ENCODE measurements at places on chromosomes 1 and 21.

GRCh38 chr1:79532555-79532954 is 526.0 kb upstream of the ADGRL4 start:
- no peak for DNase-seq

GRCh38 chr1:89810302-89810701 is 10.5 kb upstream of the LRRC8D start:
- DNase-seq = no peak

GRCh38 chr1:1539310-1540089 is 924 bp downstream of the TMEM240 start:
- DNase-seq = no peak

DNA sequence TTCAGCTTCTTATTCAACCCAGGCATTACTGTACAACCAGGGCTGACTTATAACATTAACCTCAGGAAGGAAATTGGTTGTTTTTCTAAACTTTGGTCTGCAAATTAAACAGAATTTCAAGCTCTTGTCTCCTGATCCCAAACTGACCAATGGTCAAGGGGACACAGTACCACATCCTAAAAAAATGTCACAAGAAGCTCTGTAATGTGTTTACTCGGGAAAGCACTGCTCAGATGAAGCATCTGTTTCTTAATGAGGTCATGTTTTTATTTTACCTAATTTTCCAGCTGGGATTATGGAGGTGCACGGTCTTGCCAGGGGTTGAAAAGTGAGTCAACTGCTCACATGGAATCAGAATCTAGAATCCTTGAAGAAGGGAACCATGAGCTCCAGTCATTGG is 18.7 kb downstream of the ADAMTS5 start:
- DNase-seq = no peak

DNA sequence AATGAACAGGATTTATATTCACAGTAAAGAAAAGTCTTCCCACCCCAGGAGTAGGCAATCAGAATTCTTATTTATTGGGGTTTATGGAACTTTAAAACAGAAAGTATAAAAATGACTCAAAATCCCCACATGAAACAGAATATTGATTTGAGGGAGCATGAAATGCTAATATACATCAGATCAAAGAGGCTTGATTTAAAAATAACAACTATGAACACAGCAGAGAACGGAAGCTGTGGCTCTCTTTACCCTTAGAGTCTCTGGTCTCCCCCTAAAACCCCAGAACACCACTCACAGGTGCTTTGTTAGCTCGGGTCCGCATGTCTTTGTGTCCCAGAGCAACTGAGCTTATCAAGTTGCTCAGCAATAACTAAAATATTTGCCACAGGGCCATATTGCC is 31.2 kb upstream of the FASLG start:
- DNase-seq = no peak

GRCh38 chr1:157196245-157196543 is 58.0 kb upstream of the ETV3 start:
- no peak for DNase-seq

- no peak for DNase-seq
Observed at GRCh38 chr1:89518221-89518631, 6.4 kb upstream of the LRRC8B start.

DNA sequence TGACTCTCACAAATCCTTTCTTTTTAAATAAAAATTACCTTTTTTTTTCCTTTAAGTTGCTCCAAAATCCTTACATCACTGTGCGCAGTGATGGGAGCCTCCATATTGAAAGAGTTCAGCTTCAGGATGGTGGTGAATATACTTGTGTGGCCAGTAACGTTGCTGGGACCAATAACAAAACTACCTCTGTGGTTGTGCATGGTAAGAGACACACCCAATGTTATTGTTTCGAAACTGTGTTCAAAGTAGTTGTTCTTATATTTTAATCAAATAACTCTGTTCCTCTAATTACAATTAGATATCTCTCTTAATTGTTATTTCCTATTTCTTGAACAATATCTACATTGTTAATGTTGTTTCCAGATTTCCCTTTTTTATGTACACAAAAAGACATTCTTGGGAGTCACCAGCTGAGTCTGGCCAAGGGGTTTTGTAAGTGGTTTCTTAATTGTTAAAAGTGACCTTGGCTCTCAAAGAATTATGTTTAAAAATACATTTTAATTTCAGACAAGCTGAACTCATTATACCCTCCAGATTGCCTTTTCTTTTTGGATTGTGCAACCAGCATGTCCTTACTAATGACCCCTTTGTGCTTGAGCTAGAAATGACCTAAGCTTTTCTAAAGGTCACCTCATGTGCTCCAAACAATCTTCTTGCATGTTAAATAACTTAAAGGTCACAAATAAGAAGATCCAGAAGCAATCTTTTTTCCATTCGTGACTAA is 250.1 kb downstream of the HMCN1 start:
- no peak for DNase-seq

GRCh38 chr1:159054427-159054826 is 22.1 kb downstream of the AIM2 start:
- DNase-seq = no peak

- no peak for DNase-seq
Observed at GRCh38 chr1:193411714-193412113, 225.3 kb upstream of the B3GALT2 start.

DNA sequence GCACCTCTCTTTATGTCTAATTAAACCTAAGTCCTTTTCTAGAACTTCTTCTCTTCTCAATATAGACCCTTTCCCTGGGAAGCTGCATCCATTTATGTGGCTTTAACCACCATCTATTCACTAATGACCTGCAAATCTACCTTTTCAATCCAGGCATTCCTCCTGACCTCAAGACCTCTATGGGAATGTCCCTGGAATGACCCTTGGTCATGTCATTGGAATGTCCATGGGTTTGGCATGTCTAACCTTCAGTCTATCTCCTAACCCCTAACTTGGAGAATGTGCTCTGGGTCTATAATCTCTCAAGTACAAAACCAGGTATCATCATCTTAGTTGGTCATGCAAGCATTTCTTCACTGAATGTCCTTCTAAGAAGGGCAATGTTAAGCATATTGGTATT is 196.1 kb downstream of the KCNH1 start:
- DNase-seq = no peak

DNA sequence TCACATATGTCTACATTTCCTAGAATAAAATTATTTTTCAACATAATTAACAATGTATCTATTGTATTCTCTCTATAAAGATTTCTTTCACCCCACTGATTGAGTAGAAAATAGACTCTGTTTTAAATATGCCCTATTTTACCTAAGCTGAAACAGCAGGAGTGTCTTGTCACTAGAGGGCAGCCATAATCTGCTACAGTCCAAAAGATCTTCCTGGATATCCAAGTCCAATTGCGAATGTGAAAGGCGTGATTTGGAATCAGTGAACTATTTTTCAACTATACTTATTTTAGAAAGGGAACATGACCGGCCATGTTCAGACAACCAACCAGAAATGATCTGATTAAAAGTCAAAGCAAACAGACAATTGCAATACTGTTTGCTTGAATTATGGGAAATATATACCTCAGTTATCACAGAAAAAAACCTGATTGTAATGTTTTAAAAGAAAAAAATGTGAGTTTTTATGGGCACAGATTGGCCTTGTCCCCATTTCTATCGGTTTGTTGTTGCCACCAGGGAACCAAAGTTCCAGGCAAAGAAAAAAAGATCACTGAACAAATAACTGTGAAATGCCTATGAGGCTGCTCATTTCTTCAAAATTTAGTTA is 1211.0 kb upstream of the ADGRL4 start:
- no peak for DNase-seq

- DNase-seq = no peak
Observed at GRCh38 chr1:3433596-3434320, 20.7 kb upstream of the ARHGEF16 start.

GRCh38 chr1:87061742-87062156 is 147.3 kb downstream of the HS2ST1 start:
- no peak for DNase-seq

DNA sequence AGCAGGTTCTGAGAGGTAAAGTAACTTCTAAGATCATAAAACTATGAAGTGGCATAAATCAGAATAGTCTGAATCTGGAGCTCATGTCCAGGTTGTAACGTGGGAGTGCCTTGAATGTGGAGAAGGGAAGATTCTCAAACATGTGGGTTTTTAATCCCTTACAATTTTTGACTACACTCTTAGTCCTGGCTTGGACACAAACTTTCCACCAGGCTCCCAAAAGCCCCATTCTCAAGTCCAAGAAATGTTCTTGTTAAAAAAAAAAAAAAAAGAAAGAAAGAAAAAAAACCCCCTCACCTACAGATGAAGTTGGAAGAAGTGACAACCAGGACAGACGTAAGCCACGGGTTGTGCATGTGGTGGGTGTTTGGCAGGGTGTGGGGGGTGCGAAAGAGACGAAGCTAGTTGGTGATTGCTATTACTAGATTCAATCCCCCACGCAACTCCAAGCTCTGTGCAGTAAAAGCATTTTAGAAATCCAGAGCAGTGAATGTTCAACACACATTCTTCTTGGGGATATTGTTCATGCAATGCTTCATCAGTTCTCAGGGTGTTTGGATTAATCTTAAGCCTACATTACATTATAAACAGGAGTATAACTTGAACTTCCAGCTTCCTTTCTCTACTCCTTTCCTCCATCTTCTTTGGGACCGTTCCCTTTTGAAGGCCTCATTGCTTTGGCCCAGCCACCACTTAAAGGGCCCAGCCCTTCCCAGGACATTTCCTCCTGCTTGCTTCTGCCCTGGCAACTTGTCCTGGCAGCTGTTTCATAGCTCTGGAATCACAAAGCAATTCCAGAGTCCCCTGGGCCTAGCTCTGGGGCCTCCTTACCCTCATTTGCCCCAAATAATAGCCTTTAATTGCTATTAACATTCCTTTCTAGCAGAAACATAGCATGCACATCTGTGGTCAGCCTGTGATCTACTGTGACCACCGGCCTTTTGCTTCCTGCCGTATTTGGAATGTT is 41.8 kb downstream of the PHC2 start:
- no peak for DNase-seq

GRCh38 chr1:194829492-194829891 is 1643.1 kb upstream of the B3GALT2 start:
- no peak for DNase-seq

- no peak for DNase-seq
Observed at GRCh38 chr1:37667023-37667671, 25.2 kb upstream of the CDCA8 start.

DNA sequence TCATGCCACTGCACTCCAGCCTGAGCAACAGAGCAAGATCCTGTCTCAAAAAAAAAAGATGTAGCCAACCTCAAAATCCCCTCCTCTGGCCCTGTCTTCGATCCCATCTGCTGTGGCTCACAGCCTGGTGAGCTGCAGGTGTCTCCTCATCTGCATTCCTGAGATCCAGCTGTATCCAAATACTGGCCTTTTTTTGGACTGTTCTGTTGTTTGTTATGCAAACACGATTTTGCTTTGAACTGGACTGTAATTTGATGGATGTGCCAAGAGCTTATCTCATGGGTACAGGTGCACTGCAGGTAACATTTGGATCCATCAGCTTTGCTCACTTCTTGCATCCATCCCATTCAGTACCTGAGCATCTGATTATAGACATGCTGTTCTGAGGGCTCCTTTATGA is 14.1 kb upstream of the FAM43B start:
- DNase-seq = no peak

DNA sequence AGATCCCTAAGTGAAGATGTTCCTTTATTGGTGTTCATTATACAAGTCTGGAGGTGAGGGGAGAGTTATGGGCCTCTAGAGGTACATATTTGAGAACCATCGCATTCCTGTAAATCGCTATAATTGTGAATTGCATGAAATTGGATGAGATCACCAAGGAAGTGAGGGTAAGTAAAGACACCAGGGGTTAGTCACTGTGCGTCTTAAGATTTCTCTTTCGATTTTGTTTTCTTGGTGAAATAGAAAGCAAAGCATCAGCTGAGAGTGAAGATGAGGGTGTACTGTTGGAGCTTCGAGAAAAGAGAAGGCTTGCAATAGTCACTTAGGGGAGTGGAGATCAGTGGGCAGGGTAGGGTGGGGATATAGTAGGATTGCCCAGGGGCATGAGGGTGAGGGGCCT is 82.1 kb downstream of the RAVER2 start:
- no peak for DNase-seq

DNA sequence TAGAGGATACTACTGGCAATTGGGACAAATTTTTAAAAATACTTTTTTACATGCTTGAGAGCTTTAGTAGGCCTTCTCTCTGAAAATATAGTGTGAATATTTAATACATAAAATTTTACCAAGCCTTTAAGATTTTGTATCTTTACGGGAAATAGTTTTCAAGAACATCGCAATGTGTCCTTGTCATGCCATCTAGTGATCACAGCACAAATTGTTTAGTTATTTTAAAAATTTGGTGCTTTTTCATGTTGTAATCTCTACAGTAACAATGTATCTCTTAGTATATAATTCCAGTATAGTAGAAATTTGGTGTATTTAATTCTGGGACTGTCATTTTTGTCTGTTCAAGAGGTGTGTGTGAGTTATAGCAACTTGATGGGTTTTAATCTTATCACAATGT is 6.7 kb downstream of the CDC7 start:
- DNase-seq = no peak

DNA sequence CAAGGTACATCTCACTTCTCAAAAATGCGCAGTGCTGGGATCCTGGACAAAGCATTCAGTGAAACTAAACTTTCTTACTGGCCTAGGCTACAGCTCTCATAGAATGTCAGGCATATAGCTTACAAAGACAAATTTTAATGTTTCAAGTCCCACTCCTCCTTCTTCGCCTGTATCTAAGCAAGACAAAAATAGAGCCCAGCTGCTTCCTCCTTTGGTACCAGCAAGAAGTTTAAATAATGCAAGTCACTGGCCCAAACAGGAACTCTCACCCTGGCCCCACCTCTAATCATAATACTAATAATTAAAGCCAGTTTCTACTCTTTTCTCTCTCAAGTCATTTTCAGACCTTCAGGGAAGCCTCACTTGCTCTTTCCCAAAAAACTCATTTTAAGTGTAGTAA is 1267.9 kb downstream of the MRPL39 start:
- DNase-seq = no peak

GRCh38 chr1:247324923-247325322 is 6.7 kb downstream of the ZNF496 start:
- no peak for DNase-seq

DNA sequence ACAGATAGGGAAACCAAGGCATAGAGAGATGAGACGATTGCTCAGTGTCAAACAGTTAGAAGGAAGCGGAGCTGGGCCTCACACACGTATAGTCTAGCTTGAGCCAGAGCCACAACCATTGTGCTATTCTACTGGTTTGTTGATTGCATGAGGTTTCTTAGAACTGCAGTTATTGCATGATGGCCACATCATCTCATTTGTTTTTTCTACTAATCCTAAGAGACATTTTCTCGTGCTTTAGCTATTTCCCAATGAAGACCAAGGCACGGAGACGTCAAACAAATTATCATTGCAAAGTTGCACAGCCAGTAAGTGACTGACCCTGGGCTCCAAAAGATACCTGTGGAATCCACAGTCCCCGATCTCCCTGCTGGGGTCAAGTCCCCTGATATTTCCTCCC is 25.1 kb upstream of the ZNF362 start:
- DNase-seq = no peak

DNA sequence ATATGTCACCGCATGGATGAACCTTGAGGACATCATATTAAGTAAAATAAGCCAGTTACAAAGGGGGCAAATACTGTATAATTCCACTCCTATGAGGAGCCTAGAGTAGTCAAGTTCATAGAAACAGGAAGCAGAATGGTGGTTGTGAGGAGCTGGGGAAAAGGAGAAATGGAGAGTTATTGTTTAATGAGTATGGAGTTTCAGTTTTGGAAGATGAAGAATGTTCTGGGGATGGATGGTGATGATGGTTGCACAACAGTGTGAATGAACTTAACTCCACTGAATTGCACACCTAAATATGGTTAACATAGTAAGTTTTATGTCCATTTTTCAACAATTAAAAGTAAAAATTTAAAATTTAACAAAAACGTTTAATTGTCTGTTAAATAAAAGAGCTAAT is 220.9 kb upstream of the JUN start:
- no peak for DNase-seq
